ENCODE measurements at places on chromosomes 13 and 19. TPM values are rescaled to one million over a fixed set of nuclear protein-coding genes. Genes with fewer than 3 reads are reported as not detected.

GRCh38 chr19:55152017-55152416 is 3.0 kb upstream of the TNNT1 start:
- no peak for DNase-seq

- no peak for DNase-seq
Measured at GRCh38 chr19:33740811-33741396, 55.8 kb upstream of the KCTD15 start.

DNA sequence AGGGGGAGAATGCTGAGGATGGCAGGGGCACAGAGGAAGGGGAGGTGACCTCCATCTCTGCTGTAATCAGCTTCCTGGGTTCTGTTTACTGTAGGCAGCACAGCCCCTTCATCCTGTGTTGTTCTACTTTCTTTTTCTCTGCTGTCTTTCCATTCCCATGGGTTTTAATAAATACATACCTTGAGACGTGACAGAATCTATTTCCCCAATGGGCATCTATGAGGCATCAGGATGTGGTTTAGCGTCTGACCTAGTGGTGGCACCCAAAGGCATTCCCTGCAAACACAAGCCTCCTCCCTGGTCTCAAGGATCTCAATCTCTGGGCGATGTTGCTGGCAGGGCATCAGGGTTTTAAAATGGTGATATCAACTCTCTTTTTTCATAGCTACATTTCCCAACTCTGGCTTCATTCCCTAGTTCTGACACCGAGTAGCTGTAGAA is 60.8 kb downstream of the ALOX5AP start:
- DNase-seq: peak; percentile 46

DNA sequence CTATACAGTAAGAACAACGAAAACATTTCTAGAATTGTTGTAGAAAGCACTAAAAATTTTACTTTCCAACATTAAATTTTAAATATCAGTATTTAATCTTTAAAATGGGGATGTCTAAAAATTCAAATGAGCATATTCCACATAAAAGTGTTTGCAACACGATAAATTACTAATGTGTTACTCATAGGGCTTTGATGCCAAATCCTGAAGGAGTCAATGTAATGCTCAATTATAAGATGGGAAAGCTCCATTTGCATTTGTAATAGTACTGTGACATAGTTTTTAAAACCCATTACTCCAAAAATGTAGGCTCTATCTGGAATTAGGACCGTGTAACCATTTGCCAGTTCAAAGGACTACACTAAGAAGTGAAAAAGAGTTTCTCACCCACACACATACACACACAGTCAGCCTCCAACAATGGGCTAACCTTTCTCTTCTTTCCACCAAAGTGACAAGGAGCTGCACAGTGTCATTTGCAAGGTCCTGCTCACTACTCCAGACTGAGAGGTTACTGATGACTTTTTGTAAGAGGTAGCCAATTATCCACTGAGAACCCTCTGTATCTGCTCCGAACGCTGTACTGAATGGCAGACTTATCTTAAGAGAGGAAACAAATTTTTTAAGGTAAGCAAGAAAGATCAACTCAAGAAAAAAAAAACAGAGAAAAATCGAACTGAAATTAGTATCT is 26.1 kb upstream of the EEF1AKMT1 start:
- DNase-seq: no peak

DNA sequence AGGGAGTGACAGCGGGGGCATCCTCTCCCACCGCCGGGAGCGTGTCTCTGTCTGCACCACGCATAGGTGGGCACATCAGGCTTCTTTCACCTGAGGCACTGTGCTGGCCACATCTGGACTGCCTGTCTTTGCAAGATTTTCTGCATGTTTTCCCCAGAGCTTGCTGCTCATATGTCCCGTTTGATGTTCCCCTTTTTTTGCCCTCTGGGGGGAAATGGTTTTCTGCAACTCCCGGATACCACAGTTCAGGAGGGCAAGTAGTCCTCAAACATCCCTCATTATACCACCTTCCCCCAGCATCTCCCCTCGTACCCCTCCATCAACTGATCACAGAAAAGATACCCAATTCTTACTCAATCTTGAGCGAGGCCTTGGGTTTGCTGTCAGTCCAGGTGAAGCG is 168.0 kb downstream of the PAN3 start:
- DNase-seq: no peak

DNA sequence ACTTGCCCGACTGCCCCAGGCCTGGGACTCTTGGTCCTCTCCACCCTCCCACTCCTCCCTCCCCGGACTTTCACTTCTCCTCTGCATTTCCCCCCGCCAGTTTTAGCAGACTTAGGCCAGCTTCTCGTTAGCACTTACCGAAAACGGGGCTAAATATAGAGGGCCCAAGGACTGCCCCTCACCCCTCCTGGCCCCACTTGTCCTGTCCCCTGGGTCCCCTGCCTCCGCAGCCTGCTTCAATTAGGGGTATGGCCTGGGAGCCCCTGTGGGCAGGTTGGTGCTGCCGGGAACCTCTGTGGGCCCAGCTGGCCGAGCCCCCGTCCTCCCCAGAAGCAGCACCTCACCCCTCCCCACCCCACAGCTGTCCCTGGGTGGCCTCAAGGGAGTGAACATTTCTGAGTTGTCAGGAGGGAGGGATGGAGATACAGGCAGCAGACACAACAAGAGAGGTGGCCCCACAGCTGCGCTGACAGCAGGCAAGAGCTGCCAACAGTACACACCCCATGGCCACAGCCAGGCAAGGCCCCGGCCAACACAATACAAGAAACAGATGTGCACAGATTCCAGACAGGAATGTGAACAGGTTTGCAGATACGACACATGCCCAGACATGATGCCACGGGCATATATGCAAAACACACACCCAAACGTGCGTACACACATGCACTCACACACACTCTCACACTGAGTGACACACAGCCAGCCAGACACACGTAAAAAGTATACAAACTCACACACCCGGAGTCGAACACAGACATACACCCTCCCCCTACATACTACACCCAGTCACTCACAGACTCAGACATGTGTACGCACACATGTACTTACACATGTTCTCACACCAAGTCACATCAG is 2.6 kb downstream of the POU2F2 start:
- DNase-seq: no peak

- DNase-seq: no peak
Measured at GRCh38 chr13:110291286-110291685, 15.7 kb downstream of the COL4A1 start.

DNA sequence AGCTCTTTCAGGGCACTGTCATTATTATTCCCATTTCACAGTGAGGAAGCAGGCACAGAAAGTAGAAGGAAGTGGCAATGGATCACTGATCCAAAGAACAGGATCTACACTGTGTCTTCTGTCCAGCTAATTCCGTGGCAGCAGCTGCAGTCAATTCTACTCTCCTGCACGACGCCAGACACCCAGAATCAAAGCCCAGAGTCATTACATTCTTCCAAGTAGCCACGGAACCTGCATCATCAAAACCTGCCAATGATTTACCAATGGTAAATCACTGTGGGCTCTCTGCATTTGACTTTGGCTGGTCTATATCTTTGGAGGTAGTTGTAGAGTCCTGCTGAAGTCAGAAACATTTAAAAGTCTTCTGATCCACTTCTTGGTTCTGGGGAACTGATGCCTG is 767.7 kb downstream of the LIG4 start:
- DNase-seq: no peak

- no peak for DNase-seq
Measured at GRCh38 chr19:23254141-23254910, 4.1 kb upstream of the ZNF724 start.

DNA sequence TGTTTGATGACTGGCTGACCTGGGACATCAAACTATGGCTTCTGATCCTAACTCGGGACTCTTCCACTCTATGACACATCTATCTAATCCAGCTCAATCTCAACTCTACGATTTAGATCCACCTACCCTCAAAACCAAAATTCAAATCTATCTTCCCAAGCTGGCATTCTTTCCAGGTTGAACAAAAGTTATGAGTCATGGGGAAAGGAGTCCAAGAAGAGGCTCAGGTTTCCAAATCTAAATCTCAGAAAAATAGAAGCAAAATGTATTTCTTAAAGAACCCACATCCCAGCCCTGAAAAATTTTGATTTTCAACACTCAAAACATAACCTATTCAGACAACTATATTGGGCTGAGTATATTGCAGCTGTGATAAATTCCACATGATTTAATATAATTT is 143.9 kb upstream of the IPO5 start:
- DNase-seq: no peak

GRCh38 chr19:46410205-46411087 is 2.9 kb downstream of the CCDC8 start:
- DNase-seq: no peak

DNA sequence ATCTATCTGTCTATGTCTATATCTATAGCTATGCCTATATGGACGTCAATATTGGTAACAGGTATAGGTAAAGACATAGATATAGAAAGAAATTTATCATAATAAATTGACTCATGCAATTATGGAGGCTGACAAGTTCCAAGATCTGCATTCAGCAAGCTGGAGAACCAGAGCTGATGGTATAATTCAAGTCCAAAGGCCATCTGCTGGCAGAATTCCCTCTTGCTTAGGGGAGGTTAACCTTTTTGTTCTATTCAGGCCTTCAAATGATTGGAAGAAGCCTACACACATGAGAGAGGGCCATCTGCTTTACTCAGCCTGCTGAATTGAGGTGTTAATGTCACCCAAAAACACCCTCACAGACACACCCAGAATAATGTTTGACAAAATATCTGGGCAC is 10.8 kb downstream of the RASL11A start:
- DNase-seq: no peak

DNA sequence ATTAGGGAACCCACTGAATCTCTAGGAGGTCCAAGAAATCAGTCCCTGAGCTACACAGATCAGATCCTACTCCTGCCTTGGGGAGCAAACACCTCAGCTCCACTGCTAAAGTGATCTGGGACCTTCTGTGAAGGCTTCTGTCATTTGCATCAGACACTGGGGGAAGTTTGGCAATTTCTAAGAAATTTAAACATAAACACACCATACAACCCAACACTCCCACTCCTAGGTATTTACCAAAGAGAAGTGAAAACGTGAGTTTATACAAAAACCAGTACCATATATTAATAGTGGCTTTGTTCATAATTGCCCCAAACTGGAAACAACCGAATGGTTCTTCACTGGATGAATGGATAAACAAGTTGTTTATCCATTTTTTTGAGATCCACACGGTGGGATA is 7.3 kb upstream of the TYROBP start:
- DNase-seq: no peak

GRCh38 chr19:50311723-50312635 is 17.2 kb downstream of the KCNC3 start:
- no peak for DNase-seq

DNA sequence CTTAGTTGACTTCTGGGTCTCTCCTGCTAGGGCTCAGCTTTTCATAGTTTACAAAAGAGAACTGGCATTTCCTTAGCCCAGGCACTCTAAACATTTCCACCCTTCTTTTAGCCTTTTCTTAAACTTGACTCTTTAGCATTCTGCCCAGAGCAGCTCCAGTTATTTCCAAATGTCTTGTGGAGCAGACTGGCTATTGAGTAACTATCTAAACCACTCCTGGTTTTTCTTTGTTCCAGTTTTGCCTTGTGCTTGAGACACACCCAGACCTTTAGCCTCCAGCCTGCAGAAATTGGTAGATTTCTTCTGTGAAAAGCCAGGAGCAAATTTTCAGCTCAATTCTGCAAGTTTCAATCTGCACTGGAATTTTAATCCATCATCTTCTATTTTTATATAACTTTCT is 1813.1 kb downstream of the OLFM4 start:
- no peak for DNase-seq

- DNase-seq: no peak
Measured at GRCh38 chr13:77502104-77502720, 33.3 kb upstream of the SCEL start.

DNA sequence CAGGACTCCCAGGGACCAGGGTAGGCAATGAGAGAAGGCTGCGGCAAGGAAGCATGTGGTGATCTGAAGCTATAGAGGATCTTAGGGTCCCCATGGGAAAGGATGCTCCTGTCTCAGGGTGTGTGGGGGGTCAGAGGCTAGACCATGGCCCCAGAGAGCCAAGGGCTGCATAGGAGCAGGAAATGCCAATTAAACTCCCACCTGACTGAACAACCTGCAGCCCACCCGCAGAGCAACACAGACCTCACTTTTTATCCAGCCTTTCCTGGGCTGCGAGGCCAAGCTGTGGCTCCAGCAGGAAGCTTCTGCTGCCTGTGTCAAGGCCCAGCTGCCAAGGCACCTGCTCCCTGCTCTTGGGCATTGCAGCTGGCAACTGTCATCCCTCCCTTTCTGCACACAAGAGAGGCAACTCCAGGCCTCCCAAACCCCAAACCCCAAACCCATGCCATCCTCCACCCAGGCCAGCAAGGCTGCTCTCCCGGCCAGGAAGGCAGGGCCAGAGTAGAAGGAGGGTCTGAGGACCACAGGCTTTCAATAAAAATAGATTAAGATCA is 290.1 kb downstream of the FOXO1 start:
- DNase-seq: no peak

DNA sequence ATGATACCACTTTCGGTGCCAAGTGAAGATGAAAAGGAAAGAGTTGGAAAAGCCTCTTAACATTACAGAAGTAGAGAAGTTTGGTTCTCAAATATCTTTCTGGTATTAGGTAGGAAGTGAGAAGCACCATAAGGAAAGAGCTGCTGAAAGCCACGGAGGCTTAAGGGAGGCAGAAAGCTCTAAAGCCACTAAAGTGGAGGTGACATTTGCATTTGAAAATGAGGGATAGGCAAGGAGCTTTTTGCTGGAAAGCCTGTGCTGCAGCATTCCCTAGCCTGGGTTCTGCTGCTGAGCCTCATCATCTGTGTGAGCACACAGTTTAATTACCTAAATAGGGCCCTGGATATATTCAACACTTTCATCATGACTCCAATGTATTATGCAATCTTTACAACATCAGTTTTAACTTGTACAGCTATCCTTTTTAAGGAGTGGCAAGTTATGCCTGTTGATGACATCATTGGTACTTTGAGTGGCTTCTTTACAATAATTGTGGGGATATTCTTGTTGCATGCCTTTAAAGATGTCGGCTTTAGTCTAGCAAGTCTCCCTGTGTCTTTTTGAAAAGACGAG is 315.4 kb downstream of the RBM26 start:
- DNase-seq: no peak

- no peak for DNase-seq
Measured at GRCh38 chr13:49373716-49374115, 70.1 kb downstream of the CAB39L start.

SLC17A7 gene
- 1.2 TPM for total RNA-seq

ZSCAN18 gene
- not detected for total RNA-seq

CGB8 gene
- total RNA-seq: not detected

RXFP2 gene
- not detected for total RNA-seq

NUDT19 gene
- 41.4 TPM for total RNA-seq

EBI3 gene
- 3.0 TPM for total RNA-seq

TYROBP gene
- not detected for total RNA-seq

KCNC3 gene
- total RNA-seq: 10.8 TPM

SIGLEC8 gene
- not detected for total RNA-seq

PODNL1 gene
- 1.4 TPM for total RNA-seq

CNFN gene
- total RNA-seq: 4.6 TPM

RFPL4AL1 gene
- total RNA-seq: not detected

CACNA1A gene
- 0.51 TPM for total RNA-seq

ZNF93 gene
- 8.9 TPM for total RNA-seq

SPACA4 gene
- total RNA-seq: not detected

NKPD1 gene
- 0.05 TPM for total RNA-seq

HAUS8 gene
- total RNA-seq: 18.2 TPM
